ENCODE measurements at places on chromosomes 1 and 21. TPM values are rescaled to one million over a fixed set of nuclear protein-coding genes. Genes with fewer than 3 reads are reported as not detected.

Gene FAM78B
- 0.83 TPM for total RNA-seq

Gene RHBDL2
- 0.10 TPM for total RNA-seq

DNA sequence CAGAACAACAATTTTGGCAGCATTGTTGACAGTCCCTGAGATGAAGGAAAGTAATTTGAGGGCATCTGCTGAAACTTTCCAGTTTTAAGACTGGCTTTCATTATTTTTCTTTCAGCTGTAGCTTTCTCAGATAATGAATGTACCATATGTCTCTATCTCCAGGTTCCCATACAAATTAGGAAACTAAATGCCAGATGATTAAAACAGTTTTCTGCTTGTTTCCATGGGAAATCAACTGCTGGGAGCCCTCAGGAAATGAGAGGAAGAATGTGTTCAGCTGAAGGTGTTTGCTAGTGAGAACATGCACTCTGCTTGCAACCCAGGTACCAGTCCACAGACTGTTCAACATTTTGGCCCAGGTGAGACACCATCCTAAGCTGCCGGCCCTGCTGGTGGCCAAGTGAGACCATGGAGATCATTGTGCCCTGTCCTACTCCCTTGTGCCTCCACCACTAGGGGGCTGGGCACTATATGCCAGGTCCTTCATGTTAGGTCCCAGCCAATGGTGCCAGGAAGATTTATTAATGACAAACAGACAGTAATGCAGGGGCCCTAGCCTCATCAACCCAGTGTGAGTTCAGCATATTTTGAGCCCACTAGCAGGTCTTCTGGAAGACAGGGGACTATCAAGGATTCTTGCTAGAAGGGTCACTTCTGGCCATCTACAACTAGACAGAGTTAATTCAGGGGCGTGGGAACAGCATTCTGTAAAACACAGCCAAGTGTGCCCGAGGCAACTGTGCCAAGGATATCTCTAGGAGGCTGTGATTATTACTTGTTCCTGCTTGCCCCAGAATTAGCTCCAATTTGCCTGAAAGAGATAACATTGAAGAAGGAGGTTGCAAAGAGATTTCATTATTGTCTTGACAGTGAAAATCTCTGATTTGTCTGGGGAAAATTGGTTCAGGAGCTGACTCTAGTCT lies 17.0 kb upstream of the LRRC8C start:
- DNase-seq, result no peak

GRCh38 chr1:109930252-109930993 lies 19.8 kb downstream of the CSF1 start:
- DNase-seq, result no peak

GRCh38 chr1:43279666-43280065 lies 5.7 kb downstream of the C1orf210 start:
- no peak for DNase-seq

DNA sequence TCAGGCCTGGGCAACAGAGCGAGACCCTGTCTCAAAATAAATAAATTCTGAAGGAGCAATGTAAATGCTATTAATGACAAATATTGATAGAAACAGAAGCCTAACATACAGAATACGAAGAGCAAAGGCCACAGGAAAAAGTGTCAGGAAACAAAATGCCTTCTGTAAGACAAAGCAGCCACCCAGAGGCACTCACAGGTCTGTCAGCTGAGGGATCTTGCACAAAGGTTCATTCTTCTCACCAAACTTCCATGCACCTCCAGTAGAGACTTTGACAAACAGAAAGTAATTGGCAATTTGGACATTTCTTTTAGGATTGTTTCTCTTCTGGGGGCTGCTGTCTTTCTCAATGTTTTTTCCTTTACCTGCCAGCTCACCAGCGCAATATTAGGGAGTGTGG lies 1.2 kb upstream of the ALDH9A1 start:
- no peak for DNase-seq

DNA sequence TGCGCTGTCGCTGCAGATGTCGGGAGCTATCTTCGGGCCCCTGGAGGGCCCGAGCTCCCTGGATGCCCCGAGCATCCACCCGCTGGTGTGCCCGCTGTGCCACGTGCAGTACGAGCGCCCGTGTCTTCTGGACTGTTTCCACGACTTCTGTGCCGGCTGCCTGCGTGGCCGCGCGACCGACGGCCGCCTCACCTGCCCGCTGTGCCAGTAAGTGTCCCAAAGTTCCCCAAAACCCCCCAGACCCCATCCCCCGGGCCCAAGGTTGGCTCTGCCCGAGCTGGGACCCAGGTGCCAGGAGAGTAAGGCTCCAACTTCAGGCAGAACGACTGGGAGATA lies 569 bp downstream of the RNF207 start:
- no peak for DNase-seq

GRCh38 chr1:18957136-18957521 lies 653 bp upstream of the IFFO2 start:
- no peak for DNase-seq

Measured in ovary (tissue), 10 donors.